Activated T-cell treated with anti-CD3 and anti-CD28 coated beads, Interleukin-2, amount 50 U/mL, for 4 hours (primary cell): ENCODE measurements at places on chromosomes 13 and 19.
A peak's percentile ranks its signal among the peaks of the same experiment; 100 is the strongest.

DNA sequence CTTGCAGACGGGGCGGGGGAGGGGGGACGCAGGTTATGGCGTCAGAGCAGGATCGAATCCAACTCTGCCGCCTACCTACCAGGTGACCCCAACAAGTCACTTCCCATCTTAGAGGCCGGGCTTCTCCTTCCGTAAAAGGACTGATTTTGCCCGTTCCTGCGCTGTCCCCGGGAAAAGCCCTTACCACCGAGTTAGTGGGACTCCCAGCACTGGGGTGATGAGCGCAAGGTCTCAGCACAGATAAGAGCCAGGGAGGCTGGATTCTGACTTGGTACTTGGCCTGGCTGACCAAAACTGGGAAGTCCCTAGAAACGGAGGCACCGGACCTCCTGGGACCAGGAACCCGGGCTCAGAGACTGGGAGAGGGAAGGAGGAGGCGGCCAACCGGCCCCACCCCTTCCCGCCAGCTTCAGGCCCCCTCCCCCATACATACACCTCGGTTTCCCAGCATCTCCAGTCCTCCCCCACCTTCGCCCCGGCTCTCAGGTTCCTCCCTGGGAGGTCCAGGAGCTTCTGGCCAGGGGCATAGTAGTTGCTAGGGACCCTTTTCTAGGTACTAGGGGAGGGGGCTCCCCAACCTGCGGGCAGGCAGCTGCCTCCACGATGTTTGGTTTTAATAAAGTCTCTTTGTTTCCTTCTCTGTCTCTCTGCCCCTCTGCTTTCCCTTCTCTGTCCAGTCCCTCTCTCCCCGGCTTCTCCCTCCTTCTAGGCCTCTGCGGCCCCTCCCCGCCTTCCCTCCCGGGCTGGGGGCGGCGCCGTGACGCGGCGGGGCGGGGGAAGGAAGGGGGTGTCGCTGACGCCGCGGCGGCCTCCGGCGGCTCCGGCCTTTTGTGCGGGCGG lies at the start of gene GRAMD1A:
GRAMD1A (plus strand) TSS at position 826 of the 840 bp plus-strand sequence. CDS start 156 bp downstream, outside the sequence.
- peak; percentile 66 for DNase-seq

GRCh38 chr19:6212403-6213265 lies 67.1 kb downstream of the MLLT1 start:
- no peak for DNase-seq

DNA sequence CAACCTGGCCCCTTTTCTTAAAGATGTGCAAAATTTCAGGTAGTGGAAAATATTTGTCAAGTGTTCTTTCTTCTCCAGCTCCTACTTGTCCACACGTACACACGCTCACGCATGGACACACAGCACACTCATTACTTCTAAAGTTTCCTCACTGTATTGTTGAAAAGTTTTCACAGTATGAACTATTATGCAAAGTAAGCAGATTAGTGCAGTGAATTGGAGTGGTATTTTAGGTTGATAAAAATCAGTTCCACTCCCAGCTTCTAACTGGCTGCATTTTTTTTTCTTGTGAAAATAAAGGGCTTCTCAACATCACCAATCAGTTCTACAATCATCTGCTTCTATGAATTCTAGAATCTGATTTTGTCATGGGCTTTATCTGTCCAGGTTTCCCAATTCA lies 264.5 kb downstream of the DCT start:
- no peak for DNase-seq

DNA sequence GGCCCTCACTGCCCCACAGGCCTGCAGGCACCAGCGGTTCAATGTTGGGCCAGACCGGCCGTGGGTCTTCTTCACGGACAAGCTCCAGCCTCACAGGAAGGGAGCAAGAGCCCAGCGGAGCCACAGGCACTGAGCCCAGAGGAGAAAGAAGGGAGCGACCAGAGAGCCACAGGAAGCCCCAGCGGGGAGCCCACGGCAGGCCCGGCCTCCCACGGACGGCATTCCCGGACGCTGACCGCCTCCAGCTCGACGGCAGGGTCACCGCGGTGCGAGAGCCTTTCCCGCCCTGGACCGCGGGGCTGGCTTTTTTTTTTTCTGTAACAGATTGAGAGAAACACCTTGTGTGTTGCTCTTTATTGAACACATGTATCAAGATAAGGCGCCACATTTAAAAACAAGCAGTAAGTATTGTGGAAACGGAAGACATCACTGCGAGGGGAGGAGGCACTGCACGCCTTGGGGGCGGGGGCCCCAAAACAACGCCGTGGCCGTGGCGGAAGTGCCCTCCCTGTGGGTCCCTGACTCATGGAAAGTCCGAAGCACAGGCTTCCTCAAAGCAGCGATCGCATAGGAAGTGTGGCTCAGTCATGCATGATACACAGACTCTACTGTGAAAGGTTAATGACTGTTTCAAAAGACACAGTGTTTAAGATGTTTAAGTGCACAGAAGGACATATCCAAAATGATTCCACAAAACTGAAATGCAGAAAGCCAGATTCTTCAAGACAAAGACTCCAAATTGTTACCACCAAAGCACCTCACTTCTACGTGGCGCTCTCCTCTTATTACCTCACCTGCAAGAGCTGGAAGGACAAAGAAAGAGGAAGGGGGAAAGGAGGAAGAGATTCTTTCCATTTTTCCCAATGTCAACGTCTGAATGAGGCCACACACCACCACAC lies 3.5 kb downstream of the RASA3 start:
- peak; percentile 92 for DNase-seq

DNA sequence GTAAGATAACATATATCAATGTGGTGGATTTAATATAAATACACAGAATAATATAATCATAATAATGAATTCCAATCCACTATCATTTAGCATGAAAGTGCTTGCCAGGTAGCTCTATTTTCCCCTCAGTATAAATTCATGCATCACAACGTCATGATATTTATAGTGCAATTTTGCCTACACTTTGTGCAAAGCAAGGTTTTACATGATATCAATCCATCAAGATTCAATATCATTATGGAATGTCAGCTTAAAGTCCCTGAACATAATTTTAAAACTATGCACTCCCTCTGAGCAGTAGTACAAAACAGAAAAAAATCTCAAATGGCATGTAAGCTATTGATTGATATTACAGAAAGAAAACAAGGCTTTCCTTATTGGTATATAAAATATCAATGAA lies 962.2 kb upstream of the PCDH20 start:
- DNase-seq: no peak

DNA sequence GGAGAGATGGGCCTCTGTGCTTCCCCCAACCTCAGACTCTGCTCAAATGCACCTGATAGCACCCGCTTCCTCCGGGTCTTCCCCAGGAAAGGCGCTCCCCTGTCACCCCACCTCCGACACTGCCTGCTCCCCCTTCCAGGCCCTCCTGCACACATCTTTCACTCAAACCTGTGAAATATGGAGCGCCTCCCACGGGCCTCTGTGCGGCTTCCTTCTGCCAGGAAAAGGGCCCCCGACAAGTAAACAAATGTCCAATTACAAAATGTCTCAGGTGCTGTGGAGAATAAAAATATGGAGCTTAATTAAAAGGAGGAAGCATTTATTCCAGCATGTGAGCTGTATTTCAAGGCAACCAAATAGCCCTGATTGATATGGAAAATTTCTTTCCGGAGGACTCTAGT lies 15.6 kb upstream of the CCNE1 start:
- DNase-seq: no peak

DNA sequence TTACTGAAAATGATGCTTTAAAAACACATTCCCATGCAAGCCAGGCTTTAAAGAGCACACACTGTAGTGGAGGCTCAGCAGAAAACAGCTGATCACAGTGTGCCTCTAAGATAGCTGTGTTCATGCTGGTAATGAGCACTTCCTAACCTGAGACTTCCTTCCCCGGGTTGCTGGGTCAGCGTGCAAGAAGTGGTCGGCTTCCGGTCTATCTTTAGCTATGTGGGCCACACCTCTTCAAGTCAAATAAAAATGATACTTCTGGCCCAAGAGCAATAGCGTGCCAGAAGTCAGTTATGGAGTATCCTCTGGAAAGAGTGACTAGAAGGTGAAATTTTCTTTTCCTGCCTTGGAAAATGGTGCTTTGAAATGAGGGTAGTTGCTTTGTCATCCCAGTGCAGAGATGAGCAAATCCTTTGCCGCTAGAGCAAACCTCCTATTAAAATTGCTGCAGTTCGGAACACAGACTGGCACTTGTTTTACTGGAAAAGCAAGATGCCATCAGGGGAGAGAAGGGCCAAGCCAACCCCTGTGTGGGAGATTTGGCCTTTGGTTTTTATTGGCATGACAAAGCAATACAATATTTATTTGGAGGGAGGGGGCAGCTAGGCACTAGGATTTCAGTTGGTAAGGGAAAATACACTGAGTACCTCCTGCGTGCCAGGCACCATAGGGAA lies 64.2 kb downstream of the ARHGAP35 start:
- DNase-seq: no peak

- DNase-seq: no peak
These were observed 246.1 kb downstream of the UQCRFS1 start for GRCh38 chr19:28966737-28967399.
